NCI-H774 (cell line): ENCODE measurements at places on chromosomes 5 and 9.

DNA sequence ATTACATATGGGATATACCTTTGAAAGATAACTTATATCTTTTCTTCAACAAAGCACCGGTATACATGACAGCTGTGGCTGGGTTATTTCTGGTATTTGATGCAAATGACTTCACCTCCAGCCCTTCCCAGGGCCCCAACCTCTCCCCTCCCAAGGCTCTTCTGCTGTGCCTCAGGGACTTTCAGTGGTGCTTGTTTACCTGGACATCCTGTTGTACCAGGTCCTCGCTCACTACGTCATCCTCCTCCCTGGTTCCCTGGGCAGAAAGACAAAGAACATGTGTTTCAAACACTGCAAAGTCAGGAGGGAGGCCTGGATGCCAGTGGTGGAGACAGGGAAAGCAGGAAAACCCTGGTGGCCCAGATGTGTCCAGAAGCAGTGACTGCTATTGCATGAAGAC, 23.4 kb downstream of the ANXA6 start:
- no peak for DNase-seq

- DNase-seq = no peak
These were observed 17.4 kb downstream of the CDC42SE2 start for GRCh38 chr5:131281133-131281867.

GRCh38 chr5:175452166-175452565, 8.2 kb upstream of the DRD1 start:
- no peak for DNase-seq

- DNase-seq = no peak
These were observed 169.3 kb downstream of the INSYN2B start for GRCh38 chr5:169811023-169811422.

- no peak for DNase-seq
These were observed 14.0 kb upstream of the PDLIM4 start for GRCh38 chr5:132243366-132243977.

DNA sequence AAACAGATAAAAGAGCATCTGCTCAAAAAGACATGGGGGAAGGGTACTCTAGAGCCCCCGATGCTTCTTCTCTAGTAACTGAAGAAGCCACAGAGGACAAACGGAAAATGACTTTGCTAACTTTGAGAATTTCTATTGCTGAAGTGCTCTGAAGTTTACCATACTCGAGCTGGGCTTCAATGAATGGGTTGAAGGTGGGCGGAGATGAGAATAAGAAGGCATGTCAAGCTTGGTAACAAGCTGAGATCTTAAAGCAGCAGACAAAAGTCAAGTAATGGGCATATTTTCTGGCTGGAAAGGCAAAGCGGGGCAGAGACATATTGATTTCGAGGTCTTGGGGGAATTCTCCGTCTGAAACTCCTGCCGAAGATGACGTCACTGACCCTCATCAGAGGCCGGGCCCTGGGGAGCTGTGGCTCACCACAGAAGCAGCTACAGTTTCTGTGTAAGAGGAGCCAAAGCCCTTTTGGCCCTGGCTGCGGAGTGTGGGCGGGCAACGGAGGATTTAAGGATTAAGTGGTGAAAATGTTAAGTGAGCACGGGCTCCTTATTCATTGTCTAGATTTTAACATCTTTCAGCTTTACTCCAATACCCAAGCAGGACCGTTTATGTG, 115.8 kb upstream of the SLIT3 start:
- DNase-seq = no peak

DNA sequence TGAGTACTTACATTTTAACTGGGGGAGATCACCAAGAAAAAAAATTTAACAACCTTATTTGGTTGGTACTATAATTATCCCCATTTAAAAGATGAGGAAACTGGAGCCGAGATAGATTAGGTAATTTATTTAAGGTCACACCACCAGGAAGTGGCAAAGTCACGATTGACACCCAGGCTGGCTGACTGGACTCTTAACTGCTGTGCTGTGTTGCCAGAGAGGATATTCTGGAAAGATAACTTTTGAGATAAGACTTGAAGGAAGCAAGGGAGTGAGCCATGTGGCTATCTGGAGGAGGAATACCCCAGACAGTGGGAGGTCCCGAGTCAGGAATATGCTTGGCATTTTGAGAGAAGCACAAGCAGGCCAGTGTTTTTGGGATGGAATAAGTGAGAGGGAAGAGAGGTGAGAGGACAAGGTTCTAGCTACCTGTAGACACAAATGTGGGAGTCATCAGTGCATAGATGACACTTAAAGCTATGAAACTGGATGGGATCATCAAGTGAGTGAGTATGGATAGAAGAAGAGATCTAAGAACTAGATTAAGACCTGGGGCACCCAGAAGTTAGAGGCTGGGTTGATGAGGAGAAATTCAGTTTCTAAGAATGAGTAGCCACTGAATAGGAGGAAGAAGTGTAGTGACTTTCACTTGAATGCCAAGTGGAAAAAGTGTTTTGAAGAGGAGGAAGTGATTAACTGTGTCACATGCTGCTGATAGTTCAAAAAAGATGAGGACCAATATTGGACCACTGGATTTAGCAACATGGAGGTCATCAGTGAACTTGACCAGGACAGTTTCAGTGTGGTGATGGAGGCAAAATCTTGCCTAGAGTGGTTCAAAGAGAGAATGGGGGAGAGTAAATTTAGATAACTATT, 25.6 kb downstream of the PDE8B start:
- DNase-seq = no peak

DNA sequence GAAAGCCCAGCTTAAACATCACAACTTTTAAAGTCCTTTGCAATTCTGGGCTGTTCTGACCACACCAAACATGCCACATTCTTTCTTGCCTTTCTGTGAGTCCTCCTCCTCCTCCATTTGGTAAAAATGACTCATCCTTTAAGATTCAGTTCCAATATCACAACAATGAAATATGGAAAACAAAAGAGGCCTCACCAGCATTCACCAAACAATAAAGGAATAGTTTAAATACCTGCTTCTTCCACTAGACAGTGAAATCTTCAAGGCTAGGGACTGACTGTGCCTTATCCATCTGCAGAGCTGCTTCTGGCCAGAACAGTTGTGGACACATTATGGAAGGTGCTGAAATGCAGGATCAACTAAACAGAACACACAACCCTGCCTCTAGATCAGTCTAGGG, 36.0 kb downstream of the NR6A1 start:
- DNase-seq = no peak

DNA sequence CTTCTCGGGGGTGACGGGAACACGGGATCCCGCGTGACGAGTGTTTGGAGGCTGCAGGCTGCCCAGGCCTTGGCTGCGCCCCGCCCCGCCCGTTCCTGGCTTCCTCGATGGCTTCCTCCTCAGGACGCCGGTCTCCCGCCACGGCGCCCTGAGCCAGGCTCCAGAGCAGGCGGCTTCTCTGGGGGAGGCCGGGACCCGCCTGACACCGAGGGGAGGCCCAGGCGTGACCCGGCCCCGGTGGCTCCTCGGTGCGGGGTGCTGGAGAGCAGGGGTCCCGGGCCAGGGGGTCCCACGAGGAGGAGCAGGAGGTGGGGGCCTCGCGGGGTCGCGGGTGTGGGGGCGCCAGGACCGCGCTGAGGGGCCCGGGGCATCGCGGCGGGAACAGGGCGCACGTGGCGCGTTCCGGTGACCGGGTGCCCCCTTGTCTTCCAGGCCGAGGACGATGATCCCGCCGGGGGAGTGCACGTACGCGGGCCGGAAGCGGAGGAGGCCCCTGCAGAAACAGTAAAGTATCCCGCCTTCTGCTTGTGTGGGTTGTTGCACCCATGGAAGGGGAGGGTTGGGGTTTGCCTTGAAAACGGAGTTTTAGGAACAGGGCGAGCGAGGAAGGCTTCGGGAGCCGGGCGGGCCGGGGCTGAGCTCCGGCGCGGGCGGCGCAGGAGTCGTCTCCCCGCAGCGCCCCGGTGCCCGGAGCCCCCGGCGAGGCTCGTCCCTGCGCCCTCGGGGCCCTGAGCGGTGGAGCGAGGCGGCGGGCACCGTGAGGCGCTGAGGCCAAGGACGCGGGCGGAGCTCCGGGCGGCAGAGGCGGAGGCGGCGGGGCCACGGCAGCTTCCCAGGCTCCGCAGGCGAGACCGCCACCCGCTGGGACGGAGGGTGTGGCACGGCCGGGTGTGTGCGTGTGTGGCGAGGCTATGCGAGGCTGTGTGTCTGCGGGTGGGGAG, 22.2 kb downstream of the AHRR start:
- peak; percentile 71 for DNase-seq

DNA sequence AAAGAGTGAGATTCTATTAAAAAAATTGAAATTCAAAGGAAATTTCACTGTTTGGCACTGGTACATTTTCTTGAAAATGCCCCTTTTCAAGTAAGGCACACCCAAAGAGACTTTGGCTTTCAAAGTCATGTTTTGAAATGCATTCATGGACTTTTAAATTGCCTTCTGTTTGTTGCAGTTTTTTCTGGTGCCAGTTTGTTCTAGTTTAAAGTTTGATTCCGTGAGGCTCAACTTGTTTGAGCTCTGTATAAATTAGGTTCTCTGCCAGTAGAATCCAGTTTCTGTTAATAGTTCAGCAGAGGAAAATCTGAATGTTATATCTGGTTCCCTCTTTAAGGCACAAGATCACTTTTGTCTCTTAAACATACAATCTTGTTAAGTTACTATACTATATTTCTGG, 16.4 kb downstream of the ATP6V0E1 start:
- no peak for DNase-seq

DNA sequence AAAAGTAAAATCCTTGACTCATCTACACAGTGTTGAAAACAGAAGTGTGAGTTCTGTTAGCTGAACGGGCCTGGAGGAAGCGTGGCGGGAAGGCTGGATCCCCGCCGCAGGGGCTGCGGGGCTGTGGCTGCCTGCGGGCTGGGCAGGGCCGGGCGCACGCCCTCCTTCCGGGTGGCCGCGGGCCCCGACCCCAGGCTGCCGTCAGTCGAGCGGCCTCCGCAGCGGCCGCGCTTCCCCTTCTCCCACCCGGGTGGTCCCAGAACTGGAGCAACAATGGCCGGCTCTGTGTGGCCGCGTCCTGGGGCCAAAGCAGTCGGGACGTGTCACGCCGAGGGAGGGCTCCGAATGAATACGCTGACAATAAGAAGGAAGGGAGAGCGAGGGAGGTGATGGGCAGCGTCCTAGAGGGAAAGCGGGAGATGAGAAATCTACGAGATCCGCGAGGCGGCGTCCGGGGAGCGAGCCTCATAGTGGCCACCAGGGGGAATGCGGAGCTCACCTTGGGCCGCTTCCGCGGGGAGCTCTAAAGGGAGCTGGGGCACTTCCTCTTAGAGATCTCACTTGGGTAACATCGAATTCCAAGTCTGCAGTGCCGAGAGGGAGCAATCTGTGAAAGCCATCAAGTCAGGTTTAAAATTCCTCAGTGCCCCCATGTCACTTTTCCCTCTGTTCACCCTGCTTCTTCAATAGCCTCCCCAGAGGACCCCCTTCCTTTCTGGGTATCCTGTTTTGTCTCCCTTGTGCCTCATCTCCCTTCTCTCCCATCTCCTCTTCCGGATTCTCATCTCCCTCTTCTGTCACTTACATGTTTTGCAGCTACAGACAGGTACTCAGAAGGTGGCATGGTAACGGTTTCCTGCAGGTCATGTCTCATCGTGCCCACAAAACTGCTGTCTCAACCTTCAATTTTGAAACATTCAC, 83.9 kb downstream of the SLC1A3 start:
- peak; percentile 80 for DNase-seq

DNA sequence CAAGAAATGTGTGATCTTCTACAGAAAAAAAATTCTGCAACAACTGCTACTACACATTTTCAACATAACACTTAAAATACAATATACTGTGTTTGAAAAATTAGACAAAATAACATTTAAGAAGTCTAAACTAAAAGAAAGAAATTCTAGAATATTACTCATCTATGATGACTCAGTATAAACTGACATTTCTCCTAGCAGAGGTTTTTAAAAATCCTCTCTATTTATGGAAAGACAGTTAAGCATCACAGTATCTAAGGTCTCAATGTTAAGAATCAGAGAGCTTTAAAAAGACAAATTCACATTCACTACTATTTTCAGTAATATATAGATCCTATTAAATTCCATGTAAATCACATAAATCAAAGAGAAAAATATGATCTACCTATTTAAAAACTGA, 61.3 kb downstream of the NR2F1-AS1 start:
- no peak for DNase-seq

DNA sequence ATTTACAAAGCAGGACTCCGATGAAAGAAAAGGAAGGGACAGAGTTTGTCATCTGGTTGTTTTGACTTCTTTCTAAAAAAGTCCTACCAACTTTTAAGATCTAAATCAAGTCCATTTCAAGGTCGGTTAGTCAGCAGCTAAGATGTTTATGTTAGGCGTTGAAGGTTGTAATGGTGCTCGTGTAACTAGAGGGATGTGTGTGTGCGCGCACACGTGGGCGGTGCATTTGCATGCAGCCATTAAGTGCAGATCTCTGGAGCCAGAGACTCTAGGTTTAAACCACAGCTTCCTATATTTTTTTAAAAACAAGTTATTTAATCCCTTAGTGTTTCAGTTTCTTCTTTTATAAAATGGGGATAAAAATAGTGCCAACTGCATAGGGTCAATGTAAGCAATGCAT, 77.0 kb upstream of the SMIM32 start:
- no peak for DNase-seq

- no peak for DNase-seq
These were observed 114.9 kb downstream of the INVS start for GRCh38 chr9:100213730-100214477.

- no peak for DNase-seq
These were observed 6.9 kb upstream of the ATP6V1G1 start for GRCh38 chr9:114580609-114581193.

DNA sequence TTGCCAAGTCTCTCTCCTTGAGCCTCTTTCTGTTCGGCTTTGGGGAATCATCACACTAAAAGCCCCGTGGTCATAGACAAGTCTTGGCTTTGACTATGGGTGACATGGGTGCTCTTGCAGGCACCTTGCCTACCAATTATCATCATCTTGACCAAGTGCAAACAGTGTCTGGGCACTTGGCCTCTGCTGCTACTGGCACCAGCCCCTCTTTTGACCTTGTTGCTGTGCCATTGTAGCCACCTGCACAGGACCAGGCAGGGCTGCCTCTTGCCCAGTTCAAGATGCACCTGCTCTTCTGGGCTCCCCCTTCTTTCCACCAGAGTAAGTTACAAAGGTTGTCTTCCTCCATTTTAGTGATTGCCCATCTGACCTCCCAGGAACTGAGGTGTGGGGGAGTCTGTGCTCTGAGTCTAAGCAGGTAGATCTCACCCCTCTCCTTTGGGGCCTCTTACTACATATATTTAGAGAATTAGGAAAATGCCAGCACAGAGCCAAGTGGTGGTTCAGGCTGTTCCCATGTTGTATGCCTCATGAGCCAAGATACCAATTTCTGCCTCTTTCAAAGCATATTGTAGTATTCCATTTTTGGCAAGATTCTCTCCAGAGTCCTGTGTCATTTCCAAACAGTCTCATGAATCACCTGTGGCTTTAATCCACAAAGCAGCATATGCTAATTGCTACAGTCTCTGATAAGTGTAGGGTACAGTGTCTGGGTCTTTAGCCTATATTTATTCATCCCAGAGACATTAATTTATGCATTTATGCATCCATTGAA, 142.9 kb upstream of the DAP start:
- no peak for DNase-seq

GRCh38 chr9:1058826-1059487, 8.8 kb downstream of the DMRT2 start:
- no peak for DNase-seq

DNA sequence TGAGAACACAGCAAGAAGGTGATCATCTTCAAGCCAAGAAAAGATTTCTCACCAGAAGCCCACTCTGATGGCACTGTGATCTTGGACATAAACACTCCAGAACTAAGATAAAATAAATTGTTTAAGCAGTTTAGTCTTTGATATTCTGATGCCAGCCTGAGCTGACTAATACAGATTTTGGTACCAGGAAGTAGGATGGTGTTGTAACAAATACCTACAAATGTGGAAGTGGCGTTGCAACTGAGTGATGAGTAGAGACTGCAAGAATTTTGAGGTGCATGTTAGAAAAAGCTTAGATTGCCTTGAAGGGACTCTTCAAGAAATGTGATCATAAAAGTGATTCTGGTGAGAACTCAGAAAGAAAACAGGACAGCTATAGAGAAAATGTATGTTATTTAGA, 592.4 kb upstream of the DAB2 start:
- no peak for DNase-seq
